ENCODE measurements at places on chromosomes 5 and 9.

GRCh38 chr5:94031631-94032030, 290.2 kb upstream of the POU5F2 start:
- no peak for DNase-seq

DNA sequence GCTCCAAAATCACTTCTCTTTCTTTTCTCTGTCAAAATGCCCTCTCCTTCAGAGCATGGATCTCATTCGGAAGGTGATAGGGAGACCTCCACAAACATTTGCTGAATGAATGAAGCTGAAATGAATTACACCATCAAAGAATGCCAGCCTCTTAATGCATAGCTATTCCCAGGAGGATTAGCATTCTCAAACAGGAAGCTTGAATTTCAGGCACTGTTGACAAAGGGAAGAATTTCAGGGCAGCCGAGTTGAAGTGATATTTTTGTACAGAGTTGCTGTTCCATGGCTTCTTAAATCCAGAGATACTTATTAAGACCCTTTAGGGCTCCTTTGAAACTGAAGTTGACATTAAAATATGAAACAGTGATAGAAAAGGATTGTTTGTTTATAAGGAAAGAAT, 18.8 kb downstream of the HBEGF start:
- no peak for DNase-seq

DNA sequence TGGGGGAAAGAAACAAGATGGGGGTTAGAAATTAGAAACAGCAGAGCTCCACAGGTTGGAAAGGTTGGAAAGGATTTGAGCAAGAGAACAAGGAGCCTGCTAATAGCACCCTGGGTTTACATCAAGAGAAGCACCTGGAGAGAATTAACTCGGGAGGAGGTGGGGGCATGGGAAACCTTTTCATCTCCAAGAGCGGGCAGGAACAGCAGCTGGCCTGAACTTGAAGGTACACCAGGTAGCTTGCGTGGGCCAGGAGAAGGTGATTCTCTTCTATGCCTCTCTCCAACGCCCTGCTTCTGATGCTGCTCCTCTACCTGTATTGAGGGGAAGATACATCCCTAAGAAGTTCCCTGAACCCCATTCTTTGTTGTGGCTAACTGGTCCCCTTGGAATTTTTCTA, 37.1 kb upstream of the GLRX start:
- DNase-seq, result no peak

DNA sequence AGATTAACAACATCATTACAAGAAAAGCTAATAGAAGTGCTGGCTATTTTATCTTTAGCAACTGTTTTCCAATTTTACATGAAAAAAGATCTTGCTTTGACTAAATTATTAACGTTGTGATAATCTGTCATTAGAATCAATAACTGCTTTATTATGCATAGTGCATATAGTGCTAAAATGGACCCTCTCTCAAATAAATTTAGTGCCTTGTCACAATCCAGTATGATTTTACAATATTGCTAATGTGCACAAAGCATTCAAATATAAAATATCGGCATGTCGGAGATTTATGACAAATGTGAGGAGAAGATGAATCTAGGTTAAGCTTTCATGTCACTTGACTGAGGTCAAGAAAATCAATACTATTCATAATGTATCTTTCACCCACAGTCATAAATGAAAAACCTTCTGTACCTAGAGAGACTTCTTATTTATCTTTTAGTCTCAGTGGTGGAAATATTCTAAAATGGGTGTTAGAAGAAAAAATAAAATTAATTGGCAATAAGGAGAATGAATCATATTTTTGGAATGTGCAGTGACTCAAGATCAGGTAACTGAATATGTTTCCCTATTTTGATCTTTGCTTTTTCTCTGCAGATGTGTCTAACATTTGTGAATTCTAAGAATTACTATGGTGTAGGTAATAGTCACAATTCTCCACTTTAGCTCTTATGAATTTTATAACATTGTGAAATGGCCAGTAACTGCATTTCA, 672.9 kb upstream of the GRAMD2B start:
- DNase-seq, result no peak

DNA sequence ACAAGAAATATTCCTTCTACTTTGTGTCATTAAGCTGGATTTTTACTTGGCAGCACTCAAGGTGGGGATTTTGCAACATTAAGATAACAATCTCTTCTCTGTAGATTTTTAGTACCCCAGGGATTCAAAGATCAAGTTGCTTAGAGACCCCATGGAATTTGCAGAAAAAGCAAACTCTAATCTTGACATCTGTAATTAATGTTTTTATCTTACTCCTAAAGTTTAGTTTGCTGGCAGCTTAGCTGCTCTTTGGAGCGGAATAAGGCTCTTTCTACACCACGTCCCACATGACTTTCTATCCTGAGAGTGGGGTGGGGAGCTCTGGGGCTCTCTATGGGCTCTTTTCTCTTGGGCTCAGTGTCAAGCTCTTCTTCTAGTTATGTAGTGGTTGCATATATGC, 21.7 kb upstream of the SPDL1 start:
- no peak for DNase-seq

DNA sequence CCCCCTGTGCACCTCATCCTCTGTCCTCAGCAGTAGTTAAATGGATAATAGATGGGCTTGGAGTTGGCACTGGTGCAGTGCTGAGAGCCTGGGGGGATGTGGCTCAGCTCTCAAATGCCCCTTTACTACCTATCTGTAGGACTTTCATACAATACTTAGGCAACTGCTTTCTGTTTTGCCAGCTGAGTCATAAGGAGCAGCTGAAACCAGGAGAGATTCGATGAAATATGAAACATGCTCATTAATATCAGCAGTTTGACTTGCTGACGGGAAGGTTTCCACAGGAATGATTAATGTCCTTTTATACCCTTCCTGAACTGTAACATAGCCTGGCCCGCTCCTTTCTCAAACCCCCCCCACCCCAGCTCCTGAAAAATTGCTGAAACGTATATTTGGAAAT, 142.6 kb downstream of the SAXO1 start:
- no peak for DNase-seq

- no peak for DNase-seq
Measured at GRCh38 chr5:168724227-168724626, 145.1 kb upstream of the PANK3 start.

- DNase-seq, result no peak
Measured at GRCh38 chr9:13324988-13325387, 45.5 kb upstream of the MPDZ start.

DNA sequence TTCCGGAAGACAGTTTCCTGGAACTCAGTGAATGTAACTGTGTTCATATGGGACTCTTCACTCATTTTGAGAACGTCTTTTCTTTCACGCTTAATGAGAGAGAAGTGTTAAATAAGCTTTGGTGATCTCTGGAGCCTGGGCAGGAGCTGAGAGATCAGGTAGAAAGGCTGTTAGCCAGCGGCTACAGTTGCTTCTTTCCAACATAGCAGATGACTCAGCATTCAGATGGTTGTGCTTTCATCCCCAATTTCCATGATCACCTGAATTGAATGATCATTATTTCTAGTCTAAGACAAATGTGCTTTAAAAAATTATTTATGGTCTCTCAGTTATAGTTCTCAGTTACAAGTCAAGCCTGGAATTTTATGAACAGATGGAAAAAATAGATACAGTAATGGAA, 234.5 kb downstream of the ADAMTSL1 start:
- no peak for DNase-seq

DNA sequence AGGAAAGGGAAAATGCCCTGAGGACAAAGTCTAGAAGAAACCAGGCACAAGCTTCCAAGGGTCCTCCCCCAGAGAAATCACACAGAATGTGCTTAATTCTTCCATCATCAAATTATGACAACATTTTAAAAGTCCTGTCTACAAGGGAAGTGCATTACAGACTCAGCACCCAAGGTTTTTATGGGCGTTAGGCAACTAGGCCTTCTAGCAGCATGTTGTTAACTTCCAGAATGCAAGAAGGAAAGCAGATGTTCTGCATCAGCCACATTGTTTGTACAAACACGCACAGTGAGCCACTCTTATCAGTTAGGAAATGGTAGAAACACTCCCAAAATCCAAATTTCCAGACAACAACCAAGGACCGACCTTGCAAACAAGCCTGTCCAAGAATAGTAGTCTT, 26.5 kb downstream of the SMC5 start:
- no peak for DNase-seq

DNA sequence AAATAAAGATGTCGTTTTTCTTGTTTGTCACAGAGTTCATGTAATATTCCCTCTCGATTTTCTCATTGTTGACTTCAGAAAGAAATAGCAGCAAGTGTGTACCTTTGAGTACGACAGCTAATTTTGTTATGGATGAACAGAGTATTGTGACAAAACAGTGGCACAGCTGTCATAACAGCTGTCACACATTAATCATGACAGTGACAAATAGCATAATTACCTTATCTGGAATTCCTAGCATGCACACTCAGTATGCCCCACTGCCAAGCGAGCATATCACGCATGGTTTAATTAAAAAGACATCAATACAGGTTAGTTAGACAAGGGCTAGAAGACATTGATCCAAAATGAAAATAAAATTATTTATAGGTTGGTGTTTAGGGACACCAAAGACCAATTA, 375.1 kb downstream of the SPATA31D1 start:
- DNase-seq, result no peak
